ENCODE measurements at places on chromosomes 11 and 22. TPM values are rescaled to one million over a fixed set of nuclear protein-coding genes. Genes with fewer than 3 reads are reported as not detected.

ASCL2 gene
- total RNA-seq: 0.09 TPM

SEPTIN3 gene
- 1.4 TPM for total RNA-seq

GP1BB gene
- 1.6 TPM for total RNA-seq

PATE2 gene
- total RNA-seq: not detected

CST6 gene
- total RNA-seq: not detected

CDC42EP2 gene
- 13.4 TPM for total RNA-seq

OR56A4 gene
- total RNA-seq: not detected

KIRREL3 gene
- 10.2 TPM for total RNA-seq

FIBIN gene
- total RNA-seq: not detected

RASL10A gene
- 0.42 TPM for total RNA-seq
